ENCODE measurements at places on chromosomes 16 and 17. TPM values are rescaled to one million over a fixed set of nuclear protein-coding genes. Genes with fewer than 3 reads are reported as not detected.

DNA sequence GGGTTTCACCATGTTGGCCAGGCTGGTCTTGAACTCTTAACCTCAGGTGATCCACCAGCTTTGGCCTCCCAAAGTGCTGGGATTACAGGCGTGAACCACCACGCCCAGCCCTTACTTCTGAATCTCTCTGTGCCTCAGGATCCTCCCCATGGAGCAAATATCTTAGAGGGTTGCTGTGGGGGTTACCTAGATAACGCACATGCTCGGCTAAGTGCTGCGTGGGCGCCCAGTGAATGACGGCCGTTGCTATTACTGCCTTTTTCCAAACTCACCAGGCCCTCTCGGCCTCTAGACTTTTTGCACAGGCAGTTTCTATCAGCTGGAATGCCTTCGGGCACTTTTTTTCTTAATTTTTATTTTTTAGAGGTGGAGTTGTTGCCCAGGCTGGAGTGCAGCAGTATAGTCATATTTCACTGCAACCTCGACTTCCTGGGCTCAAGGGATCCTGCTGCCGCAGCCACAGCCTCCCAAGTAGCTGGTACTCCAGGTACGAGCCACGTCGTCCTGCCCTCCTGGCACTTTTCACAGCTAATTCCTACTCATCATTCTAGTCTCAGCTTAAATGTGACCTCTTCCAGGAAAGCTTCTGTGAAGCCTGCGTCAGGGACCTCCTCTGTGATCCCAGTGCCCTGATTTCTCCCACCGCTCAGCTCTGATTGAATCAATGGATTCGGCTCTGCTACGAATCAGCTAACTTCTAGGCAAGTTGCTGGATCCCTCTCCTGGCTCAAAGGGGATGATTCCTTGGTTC is 8.6 kb downstream of the CCDC102A start:
- H3K27me3 ChIP-seq = no peaks in the 10 kb centered on the region
- DNase-seq = no peak
- H3K27ac ChIP-seq = no peak overlapping the region
- H3K36me3 ChIP-seq = no peaks in the 10 kb centered on the region
- no peak overlapping the region for H3K4me3 ChIP-seq

DNA sequence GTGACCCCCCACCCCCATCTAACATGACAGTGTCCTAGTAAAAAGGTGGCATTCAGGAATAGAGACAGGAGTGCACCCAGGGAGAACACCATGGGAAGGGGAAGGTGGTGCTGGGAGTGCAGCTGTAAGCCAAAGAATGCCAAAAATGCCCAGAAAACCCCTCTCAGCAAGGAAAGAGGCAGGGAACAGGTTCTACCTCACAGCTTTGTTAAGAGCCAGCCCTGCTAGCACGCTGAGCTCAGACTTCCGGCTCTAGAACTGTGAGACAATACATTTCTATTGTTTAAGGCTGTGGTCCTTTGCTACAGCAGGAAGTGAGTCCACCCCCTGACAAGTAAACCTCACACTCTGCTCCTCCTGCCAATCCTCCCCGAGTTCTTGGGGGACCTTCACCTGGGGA is 302.4 kb upstream of the N4BP1 start:
- H3K4me1 ChIP-seq = no peaks in the 10 kb centered on the region
- no peaks in the 10 kb centered on the region for H3K27me3 ChIP-seq
- no peak for DNase-seq
- no peaks in the 10 kb centered on the region for H3K36me3 ChIP-seq
- H3K27ac ChIP-seq = no peak overlapping the region
- H3K4me3 ChIP-seq = no peak overlapping the region

GRCh38 chr16:5234295-5235050 is 136.9 kb upstream of the EEF2KMT start:
- no peak for DNase-seq
- no peaks in the 10 kb centered on the region for H3K36me3 ChIP-seq
- no peak overlapping the region for H3K27ac ChIP-seq
- H3K4me3 ChIP-seq = no peak overlapping the region

GRCh38 chr17:46785696-46786095 is 32.8 kb downstream of the WNT3 start:
- H3K36me3 ChIP-seq = no peaks in the 10 kb centered on the region
- no peak overlapping the region for H3K27ac ChIP-seq
- no peaks in the 10 kb centered on the region for H3K27me3 ChIP-seq
- H3K4me3 ChIP-seq = no peak overlapping the region
- peaks cover 15% of the 10 kb centered on the region for H3K4me1 ChIP-seq

GRCh38 chr17:36661047-36661666 is 59.8 kb downstream of the MRM1 start:
- H3K4me1 ChIP-seq = no peaks in the 10 kb centered on the region
- peaks cover 96% of the 10 kb centered on the region for H3K27me3 ChIP-seq
- no peak overlapping the region for H3K4me3 ChIP-seq
- H3K27ac ChIP-seq = no peak overlapping the region

DNA sequence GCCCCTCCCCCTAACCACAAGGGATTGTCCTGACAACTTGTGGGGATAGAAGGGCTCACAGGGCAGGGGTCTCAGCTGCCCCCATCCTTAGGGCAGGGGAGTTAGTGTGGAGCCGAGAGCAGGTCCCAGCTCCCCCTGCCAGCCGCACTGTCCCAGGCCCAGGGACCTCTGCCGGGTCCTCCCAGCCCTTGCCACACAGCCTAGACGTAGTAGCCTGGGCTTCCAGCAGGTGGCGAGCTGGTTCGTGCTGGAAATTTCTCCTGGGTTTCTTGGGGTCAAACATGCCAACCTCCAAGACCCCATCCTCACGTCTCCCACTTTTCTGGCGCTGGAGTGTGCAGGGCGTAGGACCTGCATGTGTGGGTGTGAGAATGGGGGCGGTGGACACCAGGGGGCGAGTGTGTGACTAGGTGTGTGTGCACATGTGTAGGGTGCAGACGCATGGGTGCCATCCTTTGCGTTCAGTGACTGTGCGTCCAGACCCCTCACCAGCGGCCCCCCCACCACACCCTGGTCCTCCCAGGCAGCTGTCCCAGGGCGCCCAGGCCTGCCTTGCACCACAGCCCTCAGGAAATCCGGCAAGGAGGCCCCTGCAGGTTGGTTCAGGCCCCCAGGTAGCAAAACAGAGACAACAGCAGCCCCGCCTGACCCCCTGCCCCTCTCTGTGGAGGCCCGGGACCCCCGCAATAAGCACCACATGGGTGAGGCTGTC is 29.5 kb downstream of the SBK1 start:
- H3K36me3 ChIP-seq = no peaks in the 10 kb centered on the region
- no peak overlapping the region for H3K4me3 ChIP-seq
- H3K27ac ChIP-seq = no peak overlapping the region

KRTAP2-1 gene
- total RNA-seq = not detected

VAT1L gene
- total RNA-seq = not detected

MT1G gene
- total RNA-seq = 5.8 TPM

TMEM114 gene
- not detected for total RNA-seq

AXIN1 gene
- total RNA-seq = 17.8 TPM
